ENCODE measurements at places on chromosomes 7 and 10.

- H3K27ac ChIP-seq: no peak overlapping the region
- no peak for DNase-seq
- no peak overlapping the region for H3K4me3 ChIP-seq
Observed at GRCh38 chr10:527416-527815, 162.1 kb downstream of the DIP2C start.

GRCh38 chr7:141013345-141013715, 1.4 kb downstream of the MRPS33 start:
- H3K36me3 ChIP-seq: peaks cover 30% of the 10 kb centered on the region
- peaks cover 28% of the 10 kb centered on the region for H3K4me1 ChIP-seq
- peak overlapping the region; percentile 100 for H3K27ac ChIP-seq
- DNase-seq: no peak
- peaks cover 12% of the 10 kb centered on the region for H3K27me3 ChIP-seq

DNA sequence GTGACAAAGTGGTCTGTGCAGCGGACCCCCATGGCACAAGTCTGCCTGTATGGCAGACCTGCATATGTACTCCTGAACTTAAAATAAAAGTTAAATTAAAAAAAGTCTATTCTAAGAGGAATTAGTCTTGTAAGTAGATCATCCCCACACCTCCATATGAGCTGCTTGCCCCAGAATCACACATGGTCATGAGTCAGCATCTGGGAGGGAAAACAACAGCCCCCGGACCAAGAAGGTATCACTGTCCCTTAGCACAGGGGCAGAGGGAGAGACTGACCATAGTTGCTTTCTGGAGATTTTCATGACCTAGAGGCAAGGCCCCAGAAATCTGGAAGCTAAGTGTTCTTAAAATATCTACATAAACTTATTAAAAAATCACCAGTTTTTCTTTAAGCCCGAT, 86.6 kb upstream of the PDK4 start:
- no peak overlapping the region for H3K27ac ChIP-seq
- H3K27me3 ChIP-seq: no peaks in the 10 kb centered on the region
- no peak overlapping the region for H3K4me3 ChIP-seq
- no peaks in the 10 kb centered on the region for H3K4me1 ChIP-seq

DNA sequence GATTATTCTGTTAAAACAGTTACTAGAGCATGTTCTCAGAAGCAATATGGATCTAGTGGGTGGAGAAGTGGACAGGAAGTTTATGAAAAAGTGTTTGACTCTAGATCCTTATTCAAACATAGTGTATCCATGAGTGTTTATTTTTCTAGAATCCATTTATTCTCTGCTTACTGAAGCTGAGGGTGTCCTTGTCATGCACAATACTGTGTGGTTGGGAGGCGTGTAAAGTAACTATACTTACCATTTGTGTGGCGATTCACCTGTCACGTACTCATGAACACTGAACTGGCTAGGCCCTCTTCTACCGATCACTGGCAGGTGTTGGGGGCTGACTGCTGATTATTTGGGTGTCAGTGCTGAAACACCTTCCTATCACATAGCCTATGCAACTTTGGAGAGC, 74.0 kb downstream of the POU6F2 start:
- DNase-seq: no peak
- H3K27ac ChIP-seq: no peak overlapping the region
- H3K4me1 ChIP-seq: no peaks in the 10 kb centered on the region
- H3K36me3 ChIP-seq: peaks cover 5% of the 10 kb centered on the region
- H3K4me3 ChIP-seq: no peak overlapping the region

DNA sequence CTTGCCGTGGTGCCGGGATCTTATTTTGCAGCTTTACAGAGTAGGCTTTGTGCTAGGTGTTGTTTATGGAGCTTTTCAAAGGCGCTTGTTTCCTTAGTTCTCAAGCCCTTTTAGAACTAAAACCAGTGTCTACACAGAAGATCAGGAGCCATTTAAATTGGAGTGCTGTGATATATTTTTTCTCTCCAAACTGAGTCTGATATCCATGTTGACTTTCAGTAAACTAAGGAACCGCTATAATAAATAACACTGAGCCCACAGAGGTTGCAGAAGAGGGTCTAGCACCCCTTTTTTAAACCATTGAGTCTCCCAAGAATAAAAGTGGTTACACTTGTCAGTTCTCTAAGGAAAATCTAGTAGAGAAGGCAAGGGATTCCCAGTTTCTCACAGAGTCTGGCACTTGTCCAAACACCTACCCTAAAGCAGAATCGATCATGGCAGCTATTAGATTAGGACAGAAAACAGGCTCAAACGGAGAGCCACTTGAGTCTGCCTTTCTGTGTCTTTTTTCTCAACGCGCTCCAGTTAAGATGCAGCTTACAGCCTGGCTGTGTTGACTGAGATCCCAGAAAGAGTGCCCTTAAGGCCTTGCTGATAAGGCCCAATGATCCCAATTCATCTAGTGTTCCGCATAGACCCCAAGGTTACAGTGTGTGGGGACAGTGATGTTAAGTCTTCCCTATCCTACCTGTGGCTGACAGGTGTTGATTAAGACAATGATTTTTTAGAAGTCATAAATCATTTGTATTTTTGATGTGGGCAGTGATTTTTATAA, 804 bp downstream of the TMEM106B start:
- no peaks in the 10 kb centered on the region for H3K27me3 ChIP-seq
- H3K4me1 ChIP-seq: peaks cover 19% of the 10 kb centered on the region
- no peak for DNase-seq
- H3K36me3 ChIP-seq: peaks cover 26% of the 10 kb centered on the region
- peak overlapping the region; percentile 96 for H3K4me3 ChIP-seq

DNA sequence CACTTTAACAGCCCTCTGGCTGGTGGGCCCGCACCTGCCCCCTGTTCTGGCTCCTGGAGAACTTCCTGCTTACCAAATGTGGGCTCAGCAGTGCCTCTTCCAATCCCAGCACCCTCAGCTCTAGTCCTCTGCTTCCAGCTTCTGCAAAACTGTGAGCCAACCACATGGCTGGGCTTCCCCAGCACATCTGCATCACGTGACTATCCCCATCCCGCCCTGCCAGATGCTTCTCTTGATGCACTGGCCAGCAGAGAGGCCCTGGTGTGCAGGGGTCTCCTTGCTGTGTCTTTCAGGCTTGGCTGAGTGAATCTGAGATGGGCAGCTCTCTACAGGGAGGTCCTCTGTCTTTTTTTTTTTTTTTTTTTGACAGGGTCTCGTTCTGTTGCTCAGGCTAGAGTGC, 43.8 kb upstream of the DMBT1 start:
- no peak overlapping the region for H3K4me3 ChIP-seq
- peaks cover 4% of the 10 kb centered on the region for H3K36me3 ChIP-seq
- no peaks in the 10 kb centered on the region for H3K27me3 ChIP-seq
- H3K27ac ChIP-seq: no peak overlapping the region
- H3K4me1 ChIP-seq: peaks cover 26% of the 10 kb centered on the region

GRCh38 chr7:12801107-12801506, 113.7 kb downstream of the ARL4A start:
- H3K4me3 ChIP-seq: no peak overlapping the region
- H3K4me1 ChIP-seq: no peaks in the 10 kb centered on the region
- H3K27me3 ChIP-seq: no peaks in the 10 kb centered on the region

- H3K4me1 ChIP-seq: peaks cover 28% of the 10 kb centered on the region
- peaks cover 11% of the 10 kb centered on the region for H3K36me3 ChIP-seq
- H3K27me3 ChIP-seq: no peaks in the 10 kb centered on the region
- H3K27ac ChIP-seq: peak overlapping the region; percentile 42
Observed at GRCh38 chr7:150375662-150376521, 3.2 kb upstream of the ZNF775 start.

- peaks cover 45% of the 10 kb centered on the region for H3K4me1 ChIP-seq
- H3K27ac ChIP-seq: peak overlapping the region; percentile 97
- no peak overlapping the region for H3K4me3 ChIP-seq
- H3K36me3 ChIP-seq: peaks cover 16% of the 10 kb centered on the region
- no peaks in the 10 kb centered on the region for H3K27me3 ChIP-seq
Observed at GRCh38 chr10:3889961-3890522, 105.0 kb upstream of the KLF6 start.

GRCh38 chr7:8628656-8629055, 195.2 kb downstream of the NXPH1 start:
- H3K4me1 ChIP-seq: no peaks in the 10 kb centered on the region
- H3K4me3 ChIP-seq: no peak overlapping the region
- H3K27me3 ChIP-seq: no peaks in the 10 kb centered on the region
- H3K36me3 ChIP-seq: no peaks in the 10 kb centered on the region
- H3K27ac ChIP-seq: no peak overlapping the region

GRCh38 chr10:112991888-112992491, 41.9 kb downstream of the TCF7L2 start:
- no peak overlapping the region for H3K27ac ChIP-seq
- DNase-seq: no peak
- peaks cover 6% of the 10 kb centered on the region for H3K27me3 ChIP-seq
- H3K4me3 ChIP-seq: no peak overlapping the region

Data from effector memory CD8-positive, alpha-beta T cell (primary cell).